Uterus (tissue), 4 donors: ENCODE measurements at places on chromosomes 11 and 22. TPM values are rescaled to one million over a fixed set of nuclear protein-coding genes. Genes with fewer than 3 reads are reported as not detected.

DNA sequence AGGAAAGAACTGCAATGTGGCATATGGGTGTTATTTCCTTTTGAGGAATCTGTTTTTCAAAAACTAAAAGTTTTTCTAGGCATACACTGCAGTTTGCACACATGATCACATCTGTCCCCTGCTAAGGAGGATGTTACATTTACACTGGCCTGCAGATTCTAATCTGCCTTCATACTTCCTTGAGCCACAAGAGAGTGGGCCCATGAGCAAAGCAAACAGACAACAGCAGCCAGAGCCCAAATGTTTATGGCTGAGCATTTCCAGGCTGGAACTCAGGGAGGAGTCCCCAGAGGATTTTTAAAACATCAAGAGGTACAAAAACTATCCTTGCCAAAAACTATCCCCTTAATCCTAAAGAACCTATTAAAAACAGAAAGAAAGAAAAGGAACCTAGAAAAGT lies 117.2 kb upstream of the MTNR1B start:
- H3K36me3 ChIP-seq = no peaks in the 10 kb centered on the region
- no peaks in the 10 kb centered on the region for H3K4me1 ChIP-seq
- no peak overlapping the region for H3K4me3 ChIP-seq
- DNase-seq = no peak
- no peak overlapping the region for H3K27ac ChIP-seq

DNA sequence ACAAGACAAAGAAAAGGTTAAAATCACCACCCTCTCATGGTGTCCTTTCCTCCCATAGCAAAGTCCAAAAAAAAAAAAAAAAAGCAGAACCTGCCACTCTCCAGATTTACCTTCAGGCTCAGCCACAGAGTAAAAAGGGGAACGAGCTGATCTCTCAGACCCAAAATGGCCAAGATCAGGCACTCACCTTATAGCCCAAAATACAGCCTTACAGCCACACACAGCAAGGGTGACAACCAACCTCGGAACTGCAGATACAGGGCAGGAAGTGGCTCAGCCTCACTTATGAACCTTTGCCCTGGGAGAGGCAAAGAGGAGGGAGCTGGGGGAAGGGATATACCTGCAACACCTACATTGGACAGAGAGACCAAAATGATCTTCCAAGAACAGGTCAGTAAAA lies 4.5 kb downstream of the FHIP1B start:
- H3K4me1 ChIP-seq = peaks cover 3% of the 10 kb centered on the region
- H3K27me3 ChIP-seq = no peaks in the 10 kb centered on the region
- no peak overlapping the region for H3K27ac ChIP-seq
- no peaks in the 10 kb centered on the region for H3K36me3 ChIP-seq
- DNase-seq = no peak
- no peak overlapping the region for H3K4me3 ChIP-seq

The DRICH1 gene
- not detected for total RNA-seq

DNA sequence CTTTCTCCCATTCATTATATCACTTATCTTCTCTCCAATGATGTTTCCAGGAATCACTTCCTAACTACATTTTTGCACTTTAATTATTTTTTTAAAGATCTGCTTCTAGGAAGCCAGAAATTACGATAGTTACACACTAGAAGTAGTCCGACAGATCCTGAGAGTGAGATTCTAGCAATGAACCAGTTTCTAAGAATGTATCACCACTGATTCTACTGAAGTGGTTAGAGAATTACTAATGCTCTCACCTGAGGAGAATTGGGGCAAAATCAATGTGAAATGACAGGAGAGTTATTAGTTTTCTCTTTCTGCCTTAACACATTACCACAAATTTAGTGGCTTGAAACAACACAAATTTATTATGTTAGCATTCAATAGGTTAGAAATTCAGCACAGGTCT lies 241.2 kb downstream of the CASP12 start:
- no peak for DNase-seq
- no peaks in the 10 kb centered on the region for H3K36me3 ChIP-seq
- no peaks in the 10 kb centered on the region for H3K27me3 ChIP-seq
- H3K27ac ChIP-seq = no peak overlapping the region

DNA sequence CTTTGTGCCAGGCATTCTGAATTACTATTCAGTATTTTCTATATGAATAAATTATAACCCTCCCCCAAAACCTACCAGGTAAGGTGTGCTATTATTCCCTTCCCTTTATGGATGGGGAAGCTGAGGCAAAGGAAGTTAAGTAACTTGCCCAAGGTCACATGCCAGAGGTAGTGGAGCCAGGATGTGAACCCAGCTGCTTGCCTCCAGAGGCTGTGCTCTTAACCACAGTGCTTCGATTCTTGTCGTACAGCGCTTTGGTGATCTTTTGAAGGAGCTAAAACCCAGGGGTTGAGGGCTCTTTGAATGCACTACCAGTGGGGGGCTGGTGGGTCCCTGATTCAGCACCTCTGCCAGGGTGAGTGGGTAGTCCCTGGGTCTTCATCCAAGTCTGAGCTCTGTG lies 18.8 kb downstream of the MCM5 start:
- no peak for DNase-seq
- H3K4me3 ChIP-seq = no peak overlapping the region
- H3K27me3 ChIP-seq = no peaks in the 10 kb centered on the region
- H3K27ac ChIP-seq = no peak overlapping the region
- no peaks in the 10 kb centered on the region for H3K4me1 ChIP-seq

DNA sequence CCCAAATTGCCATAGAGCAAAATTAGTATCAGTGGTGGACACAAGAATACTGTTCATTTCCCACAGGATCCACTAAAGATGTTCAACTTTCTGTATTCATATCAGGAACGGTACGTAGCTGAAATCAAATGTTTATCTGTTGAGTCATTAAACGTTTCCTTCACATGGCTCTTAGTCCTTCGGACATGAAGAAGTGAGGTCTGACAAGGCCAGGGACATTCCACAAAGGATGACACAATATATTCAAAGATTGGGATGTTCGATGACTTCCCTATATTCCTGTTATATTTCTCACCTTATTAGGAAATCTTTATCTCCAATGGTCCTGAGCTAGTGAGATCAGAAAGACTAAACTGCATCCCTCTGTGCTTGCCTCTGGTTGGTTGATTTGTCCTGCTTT lies 129.0 kb downstream of the ETS1 start:
- H3K27ac ChIP-seq = peak overlapping the region; percentile 54
- no peak for DNase-seq
- no peaks in the 10 kb centered on the region for H3K4me1 ChIP-seq
- H3K36me3 ChIP-seq = no peaks in the 10 kb centered on the region
- H3K4me3 ChIP-seq = no peak overlapping the region

GRCh38 chr11:117187428-117187798 lies 8.9 kb downstream of the SIDT2 start:
- H3K4me1 ChIP-seq = no peaks in the 10 kb centered on the region
- no peaks in the 10 kb centered on the region for H3K27me3 ChIP-seq
- no peak overlapping the region for H3K27ac ChIP-seq
- DNase-seq = no peak
- H3K4me3 ChIP-seq = no peak overlapping the region

- DNase-seq = no peak
- H3K4me3 ChIP-seq = no peak overlapping the region
- H3K27ac ChIP-seq = no peak overlapping the region
- H3K36me3 ChIP-seq = no peaks in the 10 kb centered on the region
- no peaks in the 10 kb centered on the region for H3K4me1 ChIP-seq
Measured at GRCh38 chr22:26541167-26541819, 29.0 kb upstream of the TFIP11 start.

DNA sequence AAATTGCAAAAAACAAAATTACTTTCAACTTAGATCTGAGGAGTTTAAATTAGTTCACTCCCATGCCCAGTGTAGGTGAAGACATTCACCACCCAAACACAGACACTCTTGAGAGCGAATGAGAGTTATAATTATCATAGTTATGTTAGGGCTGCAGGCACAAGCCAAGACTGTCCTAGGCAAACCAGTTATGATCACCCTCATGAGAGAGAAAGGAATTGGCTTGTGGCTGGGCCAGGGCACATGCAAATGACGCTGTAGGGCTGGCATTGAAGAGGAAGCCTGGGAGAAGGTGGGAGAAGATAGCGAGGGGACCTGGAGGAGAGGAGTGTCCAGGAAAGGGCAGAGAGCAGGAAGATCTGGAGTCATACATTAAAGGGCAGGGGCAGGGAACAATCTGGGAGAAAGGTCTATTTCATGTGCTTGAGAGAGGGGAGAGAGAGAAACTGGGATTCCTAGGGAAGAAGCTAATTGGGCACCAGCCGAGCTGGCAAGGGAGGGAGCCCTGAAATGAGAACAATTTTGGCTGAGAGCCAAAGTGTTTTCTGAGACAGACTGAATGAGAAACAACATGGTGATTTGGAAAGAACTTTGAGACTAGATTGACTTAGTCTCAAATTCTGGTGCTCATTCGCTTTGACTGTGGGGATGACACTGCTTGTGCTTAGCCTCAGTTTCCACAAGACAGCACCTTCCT lies 279.9 kb downstream of the KIRREL3 start:
- no peaks in the 10 kb centered on the region for H3K36me3 ChIP-seq
- no peaks in the 10 kb centered on the region for H3K27me3 ChIP-seq
- H3K4me3 ChIP-seq = no peak overlapping the region
- no peaks in the 10 kb centered on the region for H3K4me1 ChIP-seq
- no peak for DNase-seq
- no peak overlapping the region for H3K27ac ChIP-seq

DNA sequence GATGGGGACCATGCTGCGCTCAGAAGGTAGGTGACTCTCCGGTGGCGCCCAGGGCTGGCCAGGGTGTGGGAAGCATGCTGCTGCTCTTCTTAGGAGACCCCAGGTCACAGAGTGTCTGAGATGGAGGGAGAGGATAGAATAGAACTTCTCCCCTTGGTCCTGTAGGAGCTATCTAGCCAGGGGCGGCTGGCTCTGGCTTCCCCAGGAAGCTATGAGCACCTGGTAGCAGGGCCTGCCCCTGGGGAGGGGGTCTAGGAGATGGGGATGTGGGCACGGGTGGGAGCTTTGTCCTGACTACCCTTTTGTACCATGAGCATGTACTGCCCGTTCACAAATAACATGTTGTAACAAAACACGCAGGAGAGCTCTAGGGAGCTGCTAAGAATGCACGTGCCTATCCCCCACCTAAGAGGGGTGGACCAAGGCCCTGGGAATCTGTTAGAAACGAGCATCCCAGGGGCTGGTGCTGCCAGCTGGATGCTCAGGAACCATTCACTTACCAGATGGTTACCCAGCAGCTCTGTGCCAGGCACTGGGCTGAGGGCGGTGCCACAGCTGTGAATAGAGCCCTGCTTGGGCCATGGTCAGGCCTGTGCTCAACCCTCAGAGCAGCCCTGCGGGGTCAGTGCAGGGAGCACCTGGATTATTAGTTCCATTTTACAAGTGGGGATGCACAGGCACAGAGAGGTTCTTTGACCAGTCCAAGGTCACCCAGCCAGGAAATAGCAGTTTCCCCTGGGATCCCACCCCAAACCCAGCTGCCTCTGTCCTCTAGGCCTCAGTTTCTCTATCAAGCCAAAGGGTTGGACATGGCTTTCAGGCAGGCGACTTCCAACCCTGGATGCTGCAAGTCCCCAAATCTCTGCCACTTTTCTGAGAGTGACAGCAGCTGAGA lies 2.2 kb downstream of the SLC39A13 start:
- H3K4me3 ChIP-seq = peak overlapping the region; percentile 89
- H3K27ac ChIP-seq = peak overlapping the region; percentile 97
- no peak for DNase-seq
- peaks cover 4% of the 10 kb centered on the region for H3K4me1 ChIP-seq
- no peaks in the 10 kb centered on the region for H3K27me3 ChIP-seq

GRCh38 chr11:74141241-74141695 lies 29.5 kb downstream of the C2CD3 start:
- DNase-seq = no peak
- no peak overlapping the region for H3K27ac ChIP-seq

DNA sequence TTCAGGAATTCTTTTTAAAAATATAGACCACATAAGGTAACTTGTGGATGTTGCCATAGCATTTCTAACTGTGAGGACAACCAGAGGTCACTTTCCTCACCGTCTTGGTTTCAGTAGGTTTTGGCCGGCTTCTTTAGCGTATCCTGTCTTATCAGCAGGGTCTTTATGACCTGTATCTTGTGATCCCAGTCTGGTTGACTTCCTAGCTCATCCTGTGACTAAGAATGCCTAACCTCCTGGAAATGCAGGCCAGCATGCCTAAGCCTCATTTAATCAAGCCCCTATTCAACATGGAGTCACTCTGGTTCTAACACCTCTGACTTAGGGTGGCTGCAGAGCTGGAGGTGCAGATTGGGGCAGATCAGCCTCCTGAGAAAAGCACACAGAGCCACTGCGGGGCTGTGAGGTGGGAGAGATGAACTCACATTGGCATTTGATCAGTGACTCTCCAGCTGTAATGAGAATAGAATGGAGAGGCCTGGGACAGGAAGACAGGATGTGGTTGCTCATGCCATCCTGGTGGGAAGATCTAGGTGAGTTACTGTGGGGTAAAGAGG lies 41.1 kb upstream of the TOP3B start:
- no peaks in the 10 kb centered on the region for H3K36me3 ChIP-seq
- no peak overlapping the region for H3K27ac ChIP-seq
- H3K4me3 ChIP-seq = no peak overlapping the region
- no peaks in the 10 kb centered on the region for H3K4me1 ChIP-seq
- no peak for DNase-seq

- no peaks in the 10 kb centered on the region for H3K27me3 ChIP-seq
- H3K27ac ChIP-seq = no peak overlapping the region
- DNase-seq = no peak
- H3K36me3 ChIP-seq = no peaks in the 10 kb centered on the region
Measured at GRCh38 chr11:95248666-95249467, 17.9 kb upstream of the SESN3 start.

The NEFH gene
- not detected for total RNA-seq

- H3K27me3 ChIP-seq = no peaks in the 10 kb centered on the region
- no peaks in the 10 kb centered on the region for H3K36me3 ChIP-seq
- no peaks in the 10 kb centered on the region for H3K4me1 ChIP-seq
- H3K4me3 ChIP-seq = no peak overlapping the region
- H3K27ac ChIP-seq = no peak overlapping the region
Measured at GRCh38 chr11:61059260-61059752, 43.0 kb upstream of the CD5 start.

- H3K4me3 ChIP-seq = no peak overlapping the region
- DNase-seq = no peak
- H3K4me1 ChIP-seq = no peaks in the 10 kb centered on the region
- H3K27me3 ChIP-seq = no peaks in the 10 kb centered on the region
- no peak overlapping the region for H3K27ac ChIP-seq
- H3K36me3 ChIP-seq = no peaks in the 10 kb centered on the region
Measured at GRCh38 chr22:29139965-29140782, 65.5 kb upstream of the EMID1 start.

- peak; percentile 52 for DNase-seq
- no peak overlapping the region for H3K4me3 ChIP-seq
- H3K27me3 ChIP-seq = no peaks in the 10 kb centered on the region
- no peaks in the 10 kb centered on the region for H3K36me3 ChIP-seq
- no peaks in the 10 kb centered on the region for H3K4me1 ChIP-seq
- peak overlapping the region; percentile 46 for H3K27ac ChIP-seq
Measured at GRCh38 chr11:106087815-106088435, 10.5 kb downstream of the AASDHPPT start.
